ENCODE measurements at places on chromosomes 7 and 10.

DNA sequence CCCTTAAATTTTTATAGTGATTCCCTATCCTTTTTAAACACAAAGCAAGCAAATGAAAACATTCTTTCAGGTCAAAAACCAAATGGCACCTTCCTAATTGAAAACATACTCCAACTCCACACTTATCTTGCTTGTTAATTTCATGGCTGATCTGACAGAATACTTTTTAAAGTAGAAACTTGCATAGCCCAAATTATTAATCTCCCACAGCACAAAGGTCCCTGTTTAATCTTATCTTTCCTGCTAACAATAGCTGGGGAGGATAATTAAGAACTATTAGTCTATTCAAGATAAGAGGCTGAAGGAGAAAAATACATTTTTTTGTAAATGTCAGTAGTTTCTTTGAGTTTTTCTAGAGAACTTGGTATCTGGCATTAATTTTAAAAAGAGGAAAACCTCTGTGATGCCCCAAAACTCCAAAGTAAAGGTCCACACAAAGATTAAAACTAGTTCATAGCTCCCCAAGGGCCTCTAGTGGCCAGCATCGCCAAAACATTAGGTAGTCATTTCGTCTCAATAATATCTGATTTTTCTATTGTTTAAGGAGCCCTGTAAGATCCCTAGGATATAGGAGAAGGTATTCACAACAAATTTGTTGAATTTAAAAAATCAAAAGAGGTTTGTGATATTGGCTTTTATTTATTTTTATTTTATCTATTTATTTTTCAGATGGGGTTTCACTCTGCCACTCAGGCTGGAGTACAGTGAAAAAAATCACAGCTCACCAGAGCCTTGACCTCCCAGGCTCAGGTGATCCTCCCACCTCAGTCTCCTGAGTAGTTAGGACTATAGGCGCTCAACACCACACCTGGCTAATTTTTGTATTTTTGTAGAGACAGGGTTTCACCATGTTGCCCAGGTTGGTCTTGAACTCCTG is 14.7 kb downstream of the CDNF start:
- DNase-seq: peak; percentile 43

- DNase-seq: peak; percentile 68
Measured at GRCh38 chr10:91796331-91797047, 1.7 kb upstream of the TNKS2 start.

GRCh38 chr7:16463520-16463919 is 2.0 kb downstream of the SOSTDC1 start:
- DNase-seq: no peak

DNA sequence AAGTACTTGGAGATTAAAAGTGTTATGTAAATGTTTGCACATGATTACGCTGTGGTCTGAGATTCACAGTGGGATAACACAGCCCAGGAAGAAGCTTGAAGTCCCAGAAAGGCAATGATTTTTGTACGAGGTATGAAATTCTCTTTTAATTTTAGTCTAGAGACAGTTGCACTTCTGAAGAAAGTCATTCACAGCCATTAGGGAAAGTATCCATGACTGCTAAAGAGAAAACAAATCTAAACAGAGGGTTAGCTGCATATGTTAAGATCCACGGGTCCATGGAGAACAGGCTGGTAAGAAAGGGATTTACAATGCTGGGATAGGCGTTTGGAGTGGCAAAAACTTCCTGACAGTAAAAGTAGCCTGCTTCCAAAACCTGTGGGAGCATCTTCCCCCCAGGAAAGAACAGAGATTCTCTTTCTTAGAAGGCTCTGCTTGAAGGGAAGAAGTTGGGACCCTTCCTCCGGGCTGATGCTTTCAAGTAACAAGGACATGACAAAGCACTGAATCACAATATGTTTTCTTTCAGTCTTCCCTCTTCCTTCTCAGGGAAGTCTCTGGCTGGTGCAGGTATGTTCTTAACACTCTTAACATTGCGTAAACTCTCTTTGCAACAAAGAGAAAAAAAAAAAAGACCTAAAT is 220.8 kb upstream of the CELF2 start:
- DNase-seq: no peak

DNA sequence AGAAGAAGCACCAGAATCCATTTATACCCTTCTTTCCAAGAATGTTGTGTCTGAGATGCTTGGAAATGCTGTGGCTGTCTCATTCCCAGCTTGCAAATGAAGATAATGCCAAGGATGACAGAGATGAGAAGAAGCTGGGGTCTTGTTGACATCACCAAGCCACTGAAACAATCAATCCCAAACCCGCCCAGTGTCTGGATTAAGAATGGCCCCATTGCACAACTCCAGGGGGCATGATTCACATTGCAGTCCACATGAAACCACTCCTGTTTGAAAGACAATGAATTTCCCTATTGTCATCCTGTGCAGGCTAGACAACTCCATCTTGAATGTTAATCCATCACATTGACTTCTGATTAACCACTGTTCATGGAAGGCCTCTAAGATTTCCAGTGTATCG is 28.6 kb downstream of the SORBS1 start:
- no peak for DNase-seq

- DNase-seq: no peak
Measured at GRCh38 chr10:119531067-119531466, 11.5 kb downstream of the RGS10 start.

GRCh38 chr7:73866446-73866767 is 5.4 kb downstream of the TMEM270 start:
- no peak for DNase-seq
